HT1080 (cell line): ENCODE measurements at places on chromosomes 4 and X. TPM values are rescaled to one million over a fixed set of nuclear protein-coding genes. Genes with fewer than 3 reads are reported as not detected.

- DNase-seq = no peak
Measured at GRCh38 chr4:119337010-119337409, 15.1 kb upstream of the FABP2 start.

DNA sequence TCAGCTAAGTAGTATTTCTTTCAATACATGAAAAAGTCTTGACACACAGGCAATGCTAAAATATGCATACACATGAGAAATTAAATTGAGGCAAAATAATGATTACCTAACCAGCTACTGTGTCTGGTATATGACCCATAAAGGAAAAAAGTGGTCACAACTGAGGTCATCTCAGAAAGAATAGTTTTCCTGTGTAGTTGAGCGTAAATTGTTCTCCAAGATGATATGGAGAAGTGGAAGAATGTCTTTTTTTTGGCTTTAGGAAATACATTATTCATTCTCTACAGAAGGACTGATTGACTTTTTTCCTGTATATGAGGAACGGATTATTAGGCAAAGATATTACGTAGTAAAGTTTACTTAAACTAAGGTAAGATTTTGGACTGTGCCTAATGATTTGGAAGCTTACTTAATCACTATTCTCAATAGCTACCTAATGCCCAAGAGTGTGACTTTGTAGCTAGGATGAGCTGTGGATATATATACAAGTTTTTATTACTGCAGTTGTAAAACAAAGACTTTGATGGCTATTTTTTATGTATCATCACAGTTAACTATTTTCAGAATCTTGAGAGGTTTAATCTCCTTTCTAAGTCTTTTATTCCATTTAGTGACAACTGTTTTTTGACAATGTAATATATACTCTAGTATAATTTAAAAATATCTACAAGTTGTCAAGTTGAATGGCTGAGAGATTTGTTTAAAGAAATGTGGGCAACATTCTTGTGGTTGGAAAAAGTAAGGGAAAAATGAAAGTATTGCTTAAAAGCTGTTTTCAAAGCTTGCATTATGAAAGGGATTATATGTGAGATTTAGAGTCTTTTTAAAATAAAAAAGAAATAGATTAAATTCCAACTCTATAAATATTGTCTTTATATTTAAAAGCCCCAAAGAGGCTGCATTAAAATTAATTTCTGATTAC lies 100.2 kb downstream of the PDLIM5 start:
- DNase-seq = no peak

GRCh38 chrX:134625315-134625718 lies 33.0 kb downstream of the PLAC1 start:
- no peak for DNase-seq

GRCh38 chrX:123830309-123830708 lies 29.5 kb upstream of the XIAP start:
- DNase-seq = no peak

The RNF128 gene
- total RNA-seq = 0.30 and 0.64 TPM in 2 replicates

GRCh38 chrX:40107291-40108161 lies 9.8 kb upstream of the BCOR start:
- no peak for DNase-seq

DNA sequence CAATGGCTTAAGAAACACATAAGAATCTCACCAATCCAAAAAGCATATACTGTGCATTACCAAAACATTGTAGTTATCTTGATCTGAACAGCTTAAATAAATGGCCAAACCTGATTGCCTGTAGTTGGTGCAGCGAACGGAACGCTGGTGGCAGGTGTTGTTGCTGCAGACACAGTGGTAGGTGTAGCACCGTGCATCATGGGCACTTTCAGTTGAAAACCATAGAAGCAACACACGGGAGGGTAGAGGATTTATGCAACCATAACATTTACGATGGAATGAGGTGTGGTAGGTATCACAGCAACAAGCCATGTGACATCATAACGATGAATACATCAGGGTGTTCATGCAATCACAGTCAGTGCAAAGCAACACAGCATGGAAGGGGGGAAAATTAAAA lies 106.8 kb downstream of the MBNL3 start:
- DNase-seq = no peak

GRCh38 chr4:106493086-106493485 lies 124.5 kb upstream of the GIMD1 start:
- DNase-seq = no peak

- no peak for DNase-seq
Measured at GRCh38 chrX:103883533-103883932, 51.5 kb upstream of the RAB9B start.

DNA sequence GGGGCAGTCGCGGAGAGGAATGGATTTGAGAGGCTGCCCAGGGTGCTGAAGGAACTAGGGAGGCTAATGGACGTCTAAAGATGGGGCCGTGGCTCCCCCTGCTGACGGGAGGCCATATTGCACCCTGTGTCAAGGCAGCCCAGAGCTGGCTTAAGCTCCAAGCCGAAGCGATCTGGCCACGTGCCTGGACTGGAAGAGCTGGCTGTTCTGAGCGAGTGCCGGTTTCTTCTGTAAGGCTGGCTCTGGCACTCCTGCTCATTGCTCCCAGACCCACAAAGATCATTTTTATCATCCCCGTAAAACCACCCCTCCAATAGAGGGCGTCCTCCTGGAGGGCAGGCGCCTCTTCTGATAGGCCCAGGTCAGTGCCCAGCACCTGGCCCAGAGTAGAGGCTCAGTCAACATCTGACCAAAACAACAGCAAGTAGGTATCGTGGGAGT lies 5.6 kb downstream of the PNCK start:
- DNase-seq = peak; percentile 64

The PDE6B gene
- 0.03 and 0.18 TPM in 2 replicates for total RNA-seq

DNA sequence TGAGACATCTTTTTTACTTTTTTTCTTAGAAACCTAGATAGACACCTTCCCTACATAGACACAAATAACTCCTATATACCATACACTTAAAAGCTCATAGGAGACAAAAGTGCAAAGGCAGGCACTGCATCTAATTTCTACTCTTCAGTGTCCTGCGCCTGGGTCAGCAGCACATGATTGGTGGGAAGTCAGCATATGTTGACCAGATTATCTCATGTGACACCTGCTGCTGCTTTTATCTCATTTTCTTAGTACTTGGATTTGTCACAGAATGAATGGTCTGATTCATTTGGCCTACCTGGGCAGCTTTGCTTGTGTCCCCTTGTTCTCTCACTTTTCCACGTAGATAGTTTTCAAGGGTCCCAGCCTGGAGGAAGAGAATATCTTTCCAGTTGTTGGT lies 24.9 kb upstream of the LNX1 start:
- DNase-seq = no peak

The DCAF4L1 gene
- 0.19 and 0.33 TPM in 2 replicates for total RNA-seq

GRCh38 chr4:121696170-121696580 lies 605 bp downstream of the ANXA5 start:
- peak; percentile 76 for DNase-seq

DNA sequence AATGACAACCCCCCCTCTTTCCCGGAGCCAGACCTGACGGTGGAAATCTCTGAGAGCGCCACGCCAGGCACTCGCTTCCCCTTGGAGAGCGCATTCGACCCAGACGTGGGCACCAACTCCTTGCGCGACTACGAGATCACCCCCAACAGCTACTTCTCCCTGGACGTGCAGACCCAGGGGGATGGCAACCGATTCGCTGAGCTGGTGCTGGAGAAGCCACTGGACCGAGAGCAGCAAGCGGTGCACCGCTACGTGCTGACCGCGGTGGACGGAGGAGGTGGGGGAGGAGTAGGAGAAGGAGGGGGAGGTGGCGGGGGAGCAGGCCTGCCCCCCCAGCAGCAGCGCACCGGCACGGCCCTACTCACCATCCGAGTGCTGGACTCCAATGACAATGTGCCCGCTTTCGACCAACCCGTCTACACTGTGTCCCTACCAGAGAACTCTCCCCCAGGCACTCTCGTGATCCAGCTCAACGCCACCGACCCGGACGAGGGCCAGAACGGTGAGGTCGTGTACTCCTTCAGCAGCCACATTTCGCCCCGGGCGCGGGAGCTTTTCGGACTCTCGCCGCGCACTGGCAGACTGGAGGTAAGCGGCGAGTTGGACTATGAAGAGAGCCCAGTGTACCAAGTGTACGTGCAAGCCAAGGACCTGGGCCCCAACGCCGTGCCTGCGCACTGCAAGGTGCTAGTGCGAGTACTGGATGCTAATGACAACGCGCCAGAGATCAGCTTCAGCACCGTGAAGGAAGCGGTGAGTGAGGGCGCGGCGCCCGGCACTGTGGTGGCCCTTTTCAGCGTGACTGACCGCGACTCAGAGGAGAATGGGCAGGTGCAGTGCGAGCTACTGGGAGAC lies 1.6 kb downstream of the PCDH10 start:
- no peak for DNase-seq

- no peak for DNase-seq
Measured at GRCh38 chrX:129791336-129791735, 11.6 kb downstream of the SASH3 start.

DNA sequence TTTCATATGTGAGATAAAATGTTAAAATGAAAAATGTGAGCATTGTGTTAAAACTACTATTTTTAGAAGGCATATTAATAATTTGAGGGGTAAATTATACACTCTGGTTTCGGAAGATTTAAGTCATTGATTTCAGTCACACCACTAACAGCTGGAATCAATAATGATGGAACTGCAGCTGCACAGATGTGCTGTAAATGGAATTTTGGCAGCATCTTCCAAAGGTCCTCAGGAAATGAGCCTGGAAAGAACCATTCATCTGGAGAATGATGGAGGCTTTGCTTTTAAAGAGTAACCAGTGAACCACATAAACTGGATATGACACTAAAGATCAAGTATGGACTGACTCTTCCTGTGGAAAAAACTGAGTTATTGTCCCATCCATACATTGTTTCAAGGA lies 759.0 kb upstream of the EPHA5 start:
- no peak for DNase-seq

DNA sequence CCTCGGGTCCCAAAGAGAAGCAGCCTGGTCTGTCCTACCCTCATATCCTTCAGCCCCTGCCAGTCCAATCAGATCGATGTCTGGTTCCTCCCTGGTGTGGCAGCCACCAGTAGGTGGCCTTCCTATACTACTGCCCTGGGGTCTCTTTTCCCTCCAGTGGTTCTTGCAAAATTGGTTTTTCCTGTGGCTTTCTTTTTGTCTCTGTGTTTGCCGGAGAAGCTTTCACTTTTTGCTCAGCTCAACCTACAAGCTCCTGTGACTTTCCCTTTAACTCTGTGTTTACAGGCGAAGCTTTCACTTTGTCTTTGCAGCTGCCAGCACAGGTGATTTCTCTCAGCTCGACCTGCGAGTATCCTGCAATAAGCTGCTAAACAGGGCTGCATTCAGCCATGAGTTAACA lies 46.8 kb downstream of the UGT2A3 start:
- peak; percentile 18 for DNase-seq

The EDA gene
- total RNA-seq = 2.0 and 2.4 TPM in 2 replicates

GRCh38 chr4:59537246-59537886 lies 1662.8 kb upstream of the ADGRL3 start:
- peak; percentile 68 for DNase-seq

DNA sequence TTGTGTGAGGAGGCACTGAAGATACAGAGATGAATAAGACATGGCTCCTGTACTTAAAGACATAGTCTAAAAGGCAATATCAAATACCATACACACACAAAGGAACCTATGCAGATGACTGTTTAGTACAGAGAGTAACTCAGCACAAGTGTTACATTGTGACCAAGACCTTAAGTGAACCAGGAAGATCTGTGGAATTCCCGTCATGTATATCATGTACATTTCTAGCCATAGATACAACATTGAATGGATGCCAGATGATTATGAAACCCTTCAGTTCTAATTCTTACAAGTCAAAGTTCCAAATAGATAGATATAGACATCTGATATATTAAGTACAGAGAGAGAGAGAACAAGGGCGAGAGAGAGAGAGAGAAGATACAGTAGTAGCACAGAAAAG lies 73.2 kb downstream of the PAK3 start:
- no peak for DNase-seq

DNA sequence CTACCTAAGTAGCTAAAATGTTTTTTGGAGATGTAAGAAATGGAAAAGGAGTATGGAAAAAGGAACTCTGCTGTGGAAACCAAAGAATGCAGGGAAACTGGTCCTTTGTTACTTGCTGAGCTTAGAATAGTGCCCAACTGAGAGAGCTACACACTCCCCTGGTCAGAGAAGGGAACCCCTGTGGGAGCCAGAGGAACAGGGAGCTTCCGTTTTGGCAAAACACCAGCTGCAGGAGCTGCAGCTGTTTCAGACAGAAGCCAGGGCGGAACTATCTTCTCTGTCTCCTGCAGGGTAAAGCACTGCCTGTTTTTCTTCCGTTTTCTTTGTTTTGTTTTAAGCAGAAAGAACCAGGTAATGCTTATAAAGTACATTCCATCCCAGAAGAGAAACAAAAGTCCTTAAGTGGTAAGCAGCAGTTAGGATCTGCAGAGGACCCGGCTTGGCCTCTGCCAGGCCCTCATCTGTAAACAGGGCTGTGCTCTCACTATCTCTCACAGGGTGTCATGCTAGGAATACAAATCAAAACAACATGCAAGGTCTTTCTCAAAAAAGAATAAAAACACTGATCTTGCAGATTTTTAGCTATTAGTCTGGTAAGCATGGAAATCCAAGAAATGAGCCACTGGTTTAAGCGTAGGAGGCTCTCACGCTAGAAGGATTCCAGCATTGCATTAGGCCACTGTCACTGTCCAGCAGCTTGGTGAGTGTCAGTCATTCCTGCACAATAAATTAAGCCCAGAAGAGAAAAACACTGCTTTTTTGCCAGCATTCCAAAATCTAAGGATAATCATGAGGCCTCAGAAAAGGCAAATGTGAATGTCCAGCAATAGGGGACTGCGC lies 76.1 kb downstream of the CHST7 start:
- DNase-seq = no peak

The RASGEF1B gene
- not detected in 2 replicates for total RNA-seq

- no peak for DNase-seq
Measured at GRCh38 chr4:183522821-183523220, 18.0 kb downstream of the ING2 start.

DNA sequence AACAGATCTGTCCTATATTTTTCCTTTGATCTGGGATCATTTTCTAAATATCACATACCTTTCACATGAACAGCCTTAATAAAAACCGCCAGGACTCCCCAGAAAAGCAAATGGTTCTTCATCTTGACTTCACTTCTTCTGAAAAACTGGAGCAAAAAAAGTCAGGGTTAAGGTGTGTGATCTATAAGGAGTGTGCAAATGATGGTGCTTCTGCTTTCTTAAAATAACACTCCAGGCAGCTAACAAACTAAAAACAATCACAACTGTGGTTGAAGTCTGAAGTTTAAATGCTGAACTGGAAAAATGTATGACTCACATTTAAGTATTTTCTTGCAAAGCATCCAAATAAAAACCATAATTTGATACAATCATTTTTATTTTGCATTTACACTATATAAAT lies at the start of gene JCHAIN:
Gene JCHAIN (minus strand): TSS at position 140 of the 400 bp plus-strand sequence. CDS start 18 bp downstream, at position 122.
- DNase-seq = no peak

GRCh38 chrX:55697381-55697780 lies 20.2 kb upstream of the RRAGB start:
- no peak for DNase-seq

GRCh38 chr4:172042714-172043114 lies 229.5 kb downstream of the GALNTL6 start:
- peak; percentile 46 for DNase-seq

The HEPH gene
- total RNA-seq = 2.7 and 3.2 TPM in 2 replicates

- DNase-seq = peak; percentile 69
Measured at GRCh38 chr4:141636082-141636770, at the start of gene IL15. IL15 (plus strand) TSS chr4:141636583; CDS start chr4:141719465, 82,882 bp downstream.

The NAT8L gene
- 2.7 and 5.6 TPM in 2 replicates for total RNA-seq

The ARHGAP36 gene
- not detected in 2 replicates for total RNA-seq

- no peak for DNase-seq
Measured at GRCh38 chr4:26822546-26822945, 38.1 kb upstream of the STIM2 start.

- DNase-seq = no peak
Measured at GRCh38 chr4:55892156-55892555, 38.7 kb downstream of the EXOC1 start.

The CFAP47 gene
- under 0.01 and 0.10 TPM in 2 replicates for total RNA-seq
